ENCODE measurements at places on chromosomes 3 and 15.

DNA sequence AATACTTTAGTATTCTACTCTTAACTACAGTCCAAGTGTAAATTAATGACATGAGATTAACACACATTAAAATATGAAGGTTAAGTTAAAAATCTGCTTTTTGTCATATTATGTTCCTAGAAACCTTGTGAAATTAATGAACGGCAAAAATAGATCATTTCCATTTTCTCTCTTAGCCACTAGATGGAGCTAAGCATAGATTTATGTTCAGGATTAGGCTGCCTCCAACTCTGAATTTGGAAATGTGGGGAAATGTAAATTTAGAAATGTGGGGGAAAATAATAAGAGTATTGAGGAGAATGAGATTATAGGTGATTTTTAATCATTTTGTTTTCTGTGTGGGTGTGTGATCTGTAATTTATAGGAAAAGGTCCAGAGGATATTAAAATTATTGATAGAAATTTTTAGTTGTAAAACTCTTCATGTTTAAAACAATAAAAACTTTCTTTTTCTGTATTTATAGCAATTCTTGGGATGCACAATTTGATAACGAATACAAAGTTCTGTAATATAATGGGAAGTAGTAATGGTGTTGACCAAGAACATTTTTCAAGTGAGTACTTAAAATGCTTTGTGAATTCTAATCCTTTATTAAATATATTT is 59.2 kb downstream of the TMOD3 start:
- DNase-seq: no peak

- DNase-seq: no peak
These were observed 37.9 kb downstream of the ADIPOQ start for GRCh38 chr3:186880406-186880805.

DNA sequence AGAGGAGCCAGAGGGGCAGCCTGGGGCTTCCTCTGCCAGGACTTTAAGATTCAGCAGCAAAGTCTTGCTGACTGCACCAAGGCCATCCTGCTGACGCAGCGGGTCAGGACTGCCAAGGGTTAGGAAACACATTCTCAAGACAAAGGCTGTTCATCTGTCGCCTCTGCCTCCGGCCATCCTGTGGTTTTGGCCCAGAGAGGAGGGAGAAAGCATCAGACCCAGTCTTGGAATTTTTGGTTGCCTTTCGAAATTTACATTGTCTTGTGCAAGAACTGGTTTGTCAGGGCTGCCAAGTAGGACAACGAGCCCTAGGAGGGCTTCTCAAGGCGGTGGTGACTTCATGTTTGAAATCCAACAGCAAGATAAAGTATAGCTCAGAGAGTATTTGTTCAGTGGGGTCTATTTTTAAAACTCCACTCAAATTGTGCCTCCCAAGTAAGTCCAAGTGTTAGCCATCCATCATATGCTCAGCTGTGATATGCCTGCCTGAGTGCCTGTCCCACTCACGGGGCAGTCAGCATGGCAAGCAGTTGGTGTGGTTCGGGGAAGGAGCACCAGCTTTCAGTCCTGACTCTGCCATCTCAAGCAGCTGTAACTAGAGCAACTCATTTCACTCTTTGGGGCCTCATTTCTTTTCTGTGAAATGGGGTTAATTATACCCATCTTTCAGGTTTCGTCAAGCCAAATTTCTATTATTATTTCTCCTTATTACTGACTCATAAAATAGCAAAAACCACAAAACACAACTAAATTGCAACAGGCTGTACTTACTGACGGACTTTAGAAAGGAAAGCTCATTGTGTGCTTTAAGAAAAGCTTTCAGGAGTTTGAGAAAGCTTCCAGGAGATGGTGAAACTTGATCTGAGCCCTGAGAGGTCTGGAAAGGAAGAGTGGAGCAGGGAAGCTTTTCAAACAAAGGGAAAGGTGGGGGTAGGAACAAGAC is 42.4 kb upstream of the RHO start:
- DNase-seq: peak; percentile 4

GRCh38 chr15:31828594-31828993 is 201.7 kb upstream of the CHRNA7 start:
- no peak for DNase-seq

- no peak for DNase-seq
These were observed 24.2 kb downstream of the MASP1 start for GRCh38 chr3:187267306-187267705.

Measured in kidney tubule cell (primary cell).